ENCODE measurements at places on chromosomes 2 and 18.
A peak's percentile ranks its signal among the peaks of the same experiment; 100 is the strongest.

DNA sequence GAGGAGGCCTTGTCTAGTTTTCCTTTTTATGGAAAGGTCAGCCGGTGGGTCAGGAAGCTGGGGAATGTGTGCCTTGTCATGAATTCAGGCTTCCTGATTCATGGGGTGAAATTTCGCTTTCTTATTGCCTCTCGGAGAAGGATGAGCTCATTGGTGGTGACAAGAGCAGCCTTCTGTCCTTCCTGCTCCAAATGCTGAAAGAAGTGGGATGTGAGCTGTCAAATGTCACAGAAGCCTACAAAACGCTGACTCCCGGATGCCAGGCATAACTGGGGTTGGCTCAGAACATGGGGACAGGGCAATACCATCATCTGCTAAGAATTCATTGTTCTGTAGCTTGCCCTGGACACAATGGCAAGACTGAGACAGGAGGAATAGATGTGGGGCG lies 55.8 kb upstream of the FAM136A start:
- DNase-seq = peak; percentile 22

DNA sequence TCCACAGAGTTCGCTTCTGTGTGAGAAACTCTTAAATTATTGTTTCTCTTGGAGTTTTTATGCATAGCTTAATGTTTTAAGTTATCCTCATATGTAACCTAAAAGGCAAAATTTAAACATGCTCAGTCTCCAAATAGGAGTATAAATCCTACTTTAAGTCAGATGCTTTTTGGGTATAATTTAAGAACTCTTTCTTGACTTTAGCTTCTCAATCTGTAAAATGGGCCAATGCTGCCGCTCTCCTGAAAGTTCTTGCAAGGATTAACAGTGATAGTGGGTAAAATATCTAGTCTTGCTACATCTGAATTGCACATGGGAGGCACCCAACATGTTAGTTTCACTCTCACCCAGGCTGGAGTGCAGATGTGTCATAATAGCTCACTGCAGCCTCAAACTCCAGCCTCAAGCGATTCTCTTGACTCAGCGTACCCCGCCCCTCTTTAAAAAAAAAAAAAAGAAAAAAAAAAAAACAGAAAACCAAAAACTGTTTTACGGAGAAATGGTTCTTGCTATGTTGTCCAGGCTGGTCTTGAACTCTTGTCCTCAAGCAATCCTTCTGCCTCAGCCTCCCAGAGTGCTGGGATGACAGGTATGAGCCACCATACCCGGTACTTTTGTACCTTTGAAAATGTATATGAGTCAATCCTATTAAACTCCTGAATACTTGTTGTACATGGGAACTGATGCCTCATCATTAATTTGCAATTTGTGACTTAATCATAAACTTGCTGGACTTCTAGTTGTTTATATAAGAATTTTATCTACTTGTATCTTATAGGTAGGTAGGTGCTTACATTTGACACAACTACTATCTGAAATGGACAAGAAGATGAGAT lies 1.8 kb downstream of the FBXO48 start:
- no peak for DNase-seq

DNA sequence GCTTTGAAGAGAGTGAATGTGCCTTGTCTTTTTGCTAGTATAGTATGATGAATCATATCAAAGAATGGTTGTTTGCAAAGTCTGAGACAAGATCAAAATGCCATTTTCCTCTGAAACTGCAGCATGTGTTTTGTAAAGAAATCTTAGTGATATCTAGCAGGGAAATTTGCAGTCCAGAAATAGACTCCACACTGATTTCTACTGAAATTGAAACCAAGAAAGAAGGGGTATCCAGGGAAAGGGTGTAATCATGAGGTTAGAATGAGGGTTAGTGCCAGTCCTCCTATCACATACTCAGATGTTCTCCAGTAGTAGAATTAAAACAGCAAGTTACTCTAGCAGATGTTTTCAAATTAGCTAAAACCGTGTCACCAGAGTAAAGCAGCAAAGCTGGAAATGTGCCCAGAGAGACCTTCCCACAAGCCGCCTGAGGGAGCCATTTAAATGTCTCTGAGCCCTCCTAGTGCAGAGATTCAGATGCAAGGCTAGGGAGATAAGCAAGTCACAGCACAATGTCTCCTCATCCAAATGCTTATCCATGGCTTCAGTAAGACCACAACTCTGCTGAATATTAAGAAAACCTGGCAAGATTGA lies 4.9 kb downstream of the DLGAP1 start:
- DNase-seq = no peak

DNA sequence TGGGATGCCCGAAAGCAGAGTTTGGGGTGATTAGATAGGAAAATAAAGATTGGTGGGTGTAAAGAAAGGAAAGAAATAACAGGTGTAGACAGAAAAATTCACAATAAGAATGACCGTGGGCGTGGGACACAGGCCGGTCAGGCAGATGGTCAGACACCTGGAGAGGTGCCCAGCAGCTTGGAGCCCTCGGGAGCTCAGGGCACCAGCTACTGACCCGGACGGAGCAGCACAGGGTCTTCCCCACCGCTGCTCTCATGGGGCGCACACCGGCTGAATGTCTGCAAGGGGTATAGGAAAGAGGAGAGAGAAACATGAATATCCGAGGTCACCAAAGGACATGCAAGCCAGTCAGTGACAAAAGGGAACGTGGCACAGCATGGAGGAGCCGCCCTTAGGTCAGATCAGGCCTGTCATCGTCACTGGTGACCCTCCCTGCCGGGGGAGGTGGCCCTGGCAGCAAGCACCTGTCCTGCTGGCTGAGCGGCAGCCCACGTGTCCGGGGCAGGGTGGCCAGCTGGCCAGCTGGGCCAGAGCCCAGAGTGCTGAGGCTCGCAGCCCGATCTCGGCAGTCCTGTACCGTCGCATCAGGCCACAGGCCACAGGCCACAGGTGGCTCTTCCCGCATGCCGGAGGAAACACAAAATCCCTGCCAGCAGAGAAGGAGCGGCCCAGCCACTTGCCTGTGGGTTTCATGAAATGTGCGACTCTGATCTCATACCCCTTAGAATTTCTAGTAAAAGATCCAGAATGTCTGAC lies 112.0 kb upstream of the NDUFV2 start:
- no peak for DNase-seq

DNA sequence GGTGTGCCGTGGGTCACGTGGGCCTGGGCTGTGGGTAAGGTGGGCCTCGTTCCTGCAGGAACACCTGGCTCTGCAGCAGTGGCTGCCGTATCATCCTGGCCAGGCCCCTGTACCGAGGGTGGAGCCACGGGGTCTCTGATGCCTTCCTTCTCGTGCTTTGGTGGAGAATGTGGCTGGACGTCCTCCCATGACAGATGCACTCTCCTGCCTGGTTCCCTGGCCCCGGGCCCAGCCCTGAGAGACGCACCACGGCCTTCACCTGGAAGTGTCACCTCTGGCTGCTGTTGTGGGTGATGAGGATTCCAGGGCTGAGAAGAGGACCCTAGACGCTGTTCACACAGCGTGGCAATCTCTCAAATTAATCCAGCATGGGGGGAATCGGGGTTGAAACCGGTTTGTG lies 49.5 kb downstream of the NFATC1 start:
- DNase-seq = no peak

- DNase-seq = no peak
Measured at GRCh38 chr2:102553601-102554000, 65.8 kb upstream of the SLC9A2 start.
